ENCODE measurements at places on chromosomes 11 and 22. TPM values are rescaled to one million over a fixed set of nuclear protein-coding genes. Genes with fewer than 3 reads are reported as not detected.

KRTAP5-9 gene
- total RNA-seq: not detected

SAA2 gene
- total RNA-seq: not detected

CATSPERZ gene
- total RNA-seq: 2.1 TPM

CCDC116 gene
- 0.23 TPM for total RNA-seq

SIK2 gene
- total RNA-seq: 21.9 TPM

OR8K5 gene
- not detected for total RNA-seq

OR8G5 gene
- total RNA-seq: not detected

CSNK2A3 gene
- 6.9 TPM for total RNA-seq

TSGA10IP gene
- 0.69 TPM for total RNA-seq

PHF21B gene
- 8.8 TPM for total RNA-seq

CHEK1 gene
- total RNA-seq: 21.9 TPM

RIC8A gene
- total RNA-seq: 80.7 TPM

APOA5 gene
- total RNA-seq: not detected

CACNA1I gene
- total RNA-seq: 7.2 TPM

SLC1A2 gene
- total RNA-seq: 274 TPM

CTSW gene
- not detected for total RNA-seq

TCN2 gene
- total RNA-seq: 22.6 TPM

RTL10 gene
- total RNA-seq: 17.5 TPM

ARVCF gene
- 57.9 TPM for total RNA-seq

NUDT22 gene
- 14.5 TPM for total RNA-seq

ACTN3 gene
- total RNA-seq: 0.23 TPM

SCUBE2 gene
- 12.5 TPM for total RNA-seq

FXYD6 gene
- 164 TPM for total RNA-seq

DDI1 gene
- not detected for total RNA-seq

CCDC81 gene
- total RNA-seq: 6.7 TPM

TRIM49 gene
- total RNA-seq: 0.23 TPM

CHADL gene
- 3.7 TPM for total RNA-seq

DEUP1 gene
- total RNA-seq: 1.8 TPM

MMP11 gene
- total RNA-seq: 14.3 TPM

SCARF2 gene
- 3.5 TPM for total RNA-seq

HTR3B gene
- total RNA-seq: 0.23 TPM

NAALAD2 gene
- total RNA-seq: 16.8 TPM

APOA1 gene
- total RNA-seq: 1.4 TPM

WBP2NL gene
- total RNA-seq: 4.2 TPM

ELF5 gene
- total RNA-seq: not detected

TTC36 gene
- total RNA-seq: 0.92 TPM

OR52I1 gene
- total RNA-seq: not detected

Data from diencephalon (tissue), 1 donor.